ENCODE measurements at places on chromosomes 2 and 18.

- DNase-seq, result no peak
Measured at GRCh38 chr2:43251171-43251731, 24.8 kb upstream of the ZFP36L2 start.

- DNase-seq, result no peak
Measured at GRCh38 chr2:239275847-239276831, 124.7 kb downstream of the HDAC4 start.

DNA sequence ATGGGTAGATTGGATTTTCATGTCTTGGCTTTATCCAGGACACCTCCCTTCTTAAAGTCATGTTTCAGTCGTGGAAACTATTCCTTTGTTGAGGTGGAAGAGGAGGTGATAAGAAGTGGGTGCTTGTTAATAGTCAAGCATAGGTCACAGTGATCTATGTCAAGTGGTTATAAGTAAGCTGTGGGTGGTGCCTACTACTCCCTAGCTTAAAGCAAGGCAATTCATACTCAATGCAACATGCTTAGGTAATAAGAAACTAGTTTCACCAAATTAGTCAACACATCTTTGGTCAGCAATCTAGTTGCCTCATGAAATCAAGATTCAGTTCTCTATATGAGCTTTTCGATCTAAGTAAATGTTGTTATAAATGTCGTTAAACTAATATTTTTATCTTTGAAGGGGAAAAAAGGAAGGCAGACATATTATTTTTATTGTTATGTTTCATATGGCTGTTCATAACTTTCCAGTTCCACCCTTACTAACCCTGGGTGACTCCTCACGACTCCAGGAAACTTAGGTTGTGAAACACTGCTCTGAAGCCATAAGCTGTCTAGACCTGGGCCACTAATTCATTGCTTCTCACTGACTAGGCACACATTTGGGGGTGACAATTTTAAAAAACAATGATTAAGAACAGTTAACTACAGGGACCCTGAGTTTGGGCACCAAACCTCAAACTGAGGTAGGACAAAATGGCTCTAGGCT is 5.8 kb upstream of the ABCB11 start:
- DNase-seq, result no peak

DNA sequence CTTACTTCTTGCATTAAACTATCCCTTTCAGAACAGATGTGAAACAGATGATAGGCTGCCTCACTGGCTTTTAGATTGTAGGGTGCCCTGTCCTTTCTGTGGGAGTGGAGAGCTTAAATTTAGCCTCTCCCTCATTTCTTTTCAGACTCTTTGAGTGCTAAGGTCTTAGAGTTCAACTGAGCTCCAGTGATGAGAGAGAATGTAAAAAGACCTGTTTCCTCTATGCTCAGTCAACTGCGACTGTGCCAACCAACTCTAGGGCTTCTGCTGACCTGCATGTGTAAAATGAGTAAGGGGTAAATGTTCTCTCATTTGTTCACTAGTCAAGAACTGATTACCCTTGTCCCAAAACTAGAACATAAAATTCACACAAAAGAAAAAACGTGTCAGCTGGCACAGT is 104.8 kb upstream of the TGFA start:
- DNase-seq, result no peak

DNA sequence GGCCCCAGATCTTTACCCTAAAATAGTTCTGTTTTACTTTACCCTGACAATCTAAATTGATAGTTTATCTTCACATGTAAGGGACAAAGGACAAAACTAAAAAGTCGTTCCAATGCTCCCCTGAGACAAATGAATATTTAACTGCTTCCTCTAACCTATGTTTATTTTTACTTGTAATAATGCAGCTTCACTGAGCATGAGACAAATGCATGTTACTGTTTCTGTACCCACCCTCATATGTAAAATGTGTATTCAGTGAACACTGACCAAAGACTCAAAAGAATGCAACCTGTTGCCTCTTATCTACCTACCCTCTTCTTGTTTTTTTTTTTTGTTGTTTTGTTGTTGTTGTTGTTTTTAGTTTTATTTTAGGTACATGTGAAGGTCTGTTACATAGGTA is 1570.9 kb upstream of the SLC39A10 start:
- DNase-seq, result no peak

- no peak for DNase-seq
Measured at GRCh38 chr2:43227830-43228281, 1.4 kb upstream of the ZFP36L2 start.

GRCh38 chr2:121442889-121443288 is 87.8 kb upstream of the RNU4ATAC start:
- no peak for DNase-seq

- DNase-seq, result no peak
Measured at GRCh38 chr2:225004597-225004996, 37.7 kb downstream of the DOCK10 start.

DNA sequence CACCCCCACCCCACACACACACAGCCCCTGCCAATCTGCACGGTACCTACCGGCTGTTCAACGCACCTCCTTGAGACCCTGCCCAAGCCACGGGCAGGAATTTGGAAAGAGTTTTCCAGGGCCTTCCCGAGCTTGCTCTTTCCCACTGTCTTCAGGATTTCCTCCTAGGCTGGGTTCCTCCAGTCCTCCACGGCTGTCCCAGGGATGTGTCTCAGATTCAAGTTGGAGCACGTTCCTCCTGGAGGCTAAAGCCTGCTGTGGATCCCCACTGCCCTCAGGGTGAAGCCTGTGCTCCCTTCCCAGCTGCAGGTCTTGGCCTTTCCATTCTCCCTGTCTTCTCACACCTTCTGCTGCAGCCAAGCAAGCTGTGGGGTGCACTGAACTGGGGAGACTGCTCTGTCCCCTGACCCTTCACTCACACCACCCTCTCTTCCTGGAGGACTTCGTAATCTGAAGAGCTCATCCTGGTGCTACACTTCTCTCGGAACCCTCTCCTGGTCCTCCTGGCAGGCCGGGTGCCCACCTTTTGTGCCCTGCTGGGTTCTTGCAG is 54.9 kb upstream of the HS6ST1 start:
- no peak for DNase-seq

GRCh38 chr2:237625216-237625705 is 2.1 kb upstream of the LRRFIP1 start:
- DNase-seq, result no peak

- DNase-seq, result no peak
Measured at GRCh38 chr2:103268841-103269498, 507.1 kb downstream of the TMEM182 start.

DNA sequence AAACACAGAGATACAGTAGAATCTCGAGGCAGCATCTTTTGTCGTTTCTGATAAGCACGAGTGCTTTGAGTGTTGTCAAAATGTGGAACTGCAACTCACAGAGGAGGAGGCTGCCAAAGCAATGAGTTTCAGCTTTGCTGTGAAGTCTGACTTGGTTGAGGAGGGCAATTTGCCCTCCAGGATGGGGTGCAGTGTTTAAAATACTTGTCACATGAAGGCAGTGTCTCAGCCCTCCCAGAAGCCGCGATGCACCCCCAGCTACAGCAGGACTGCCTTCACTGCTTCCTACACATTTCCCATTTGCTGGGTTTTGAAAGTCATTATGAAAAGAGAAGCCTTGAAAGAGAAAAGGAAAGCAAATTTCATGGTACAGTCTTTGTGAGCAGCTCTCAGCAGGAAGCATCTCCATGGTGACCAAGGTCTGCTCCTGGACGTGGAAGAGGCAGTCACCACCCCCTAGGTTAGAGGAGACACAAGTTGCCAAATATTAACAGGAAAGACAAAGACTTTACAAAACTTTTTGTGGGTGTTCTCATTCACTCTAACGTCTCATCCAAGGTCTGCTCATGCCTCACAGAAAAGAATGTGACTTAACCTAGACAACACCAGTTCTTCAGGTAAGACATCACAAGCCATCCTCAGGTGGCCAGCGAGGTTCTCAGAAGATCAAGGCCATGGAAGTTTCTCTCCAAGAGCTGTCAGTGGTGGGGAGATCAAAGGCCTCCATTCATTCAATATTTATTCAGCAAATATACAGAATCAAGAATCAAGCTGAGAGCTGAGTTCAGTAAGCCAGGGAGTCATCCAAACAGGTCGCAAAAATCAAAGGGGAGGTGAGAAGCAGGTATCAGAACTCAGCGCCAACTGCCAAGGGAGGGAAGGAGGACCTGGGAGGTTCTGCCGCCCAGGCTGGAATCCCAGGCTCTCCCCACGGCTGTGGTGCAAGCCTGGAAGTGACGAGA is 476.0 kb downstream of the EIPR1 start:
- DNase-seq, result no peak

DNA sequence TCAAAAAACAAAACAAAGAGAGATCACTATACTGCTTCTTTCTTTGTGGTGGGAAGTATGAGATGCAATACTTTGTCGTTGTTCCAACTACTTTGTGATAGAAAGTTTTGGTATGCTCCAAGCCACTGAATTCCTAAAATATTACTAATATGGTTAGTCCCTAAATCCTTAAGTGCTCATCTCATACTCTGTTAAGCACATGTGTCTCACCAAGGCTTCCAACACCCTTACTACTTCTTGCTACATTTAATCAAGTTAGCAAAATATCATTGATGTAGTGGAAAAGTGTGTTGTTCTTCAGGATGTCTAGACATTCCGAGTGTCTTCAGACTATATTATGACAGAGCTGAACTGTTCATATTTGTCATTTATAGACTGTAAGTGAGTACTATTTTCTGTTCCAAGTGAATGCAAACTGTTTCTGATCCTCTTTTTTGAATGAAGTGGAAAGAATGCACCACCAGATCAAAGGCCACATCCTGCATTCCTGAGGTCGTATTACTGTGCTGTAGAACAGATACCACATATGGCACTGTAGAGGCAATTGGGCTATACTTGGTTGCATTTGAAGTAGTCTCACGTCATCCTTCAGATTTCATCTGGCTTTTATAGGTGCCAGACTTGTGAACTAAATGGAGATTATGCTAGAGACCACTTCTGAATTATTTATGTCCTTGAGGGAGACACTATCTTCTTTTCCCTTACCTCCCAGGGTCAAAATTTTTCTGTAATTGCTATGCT is 298.4 kb upstream of the ZNF521 start:
- DNase-seq, result no peak

DNA sequence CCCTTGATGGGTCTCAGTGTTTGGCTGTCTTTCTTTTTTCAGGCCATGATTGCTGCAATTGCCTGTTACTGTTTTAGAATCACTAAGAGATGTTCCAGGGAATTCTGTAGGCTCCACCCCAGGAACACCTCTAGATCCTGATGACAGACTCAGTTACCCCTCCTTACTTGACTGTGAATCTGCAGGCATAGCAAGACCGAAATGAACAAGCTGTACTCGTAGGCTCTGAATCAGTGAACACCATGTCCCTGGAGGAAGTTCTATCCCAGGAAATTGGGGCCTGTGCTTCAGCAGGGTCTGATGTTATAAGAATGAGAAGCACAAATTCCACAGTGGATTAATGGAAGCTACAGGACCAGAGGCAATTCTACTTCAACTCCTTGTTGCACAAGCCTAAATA is 148.6 kb downstream of the COPS8 start:
- no peak for DNase-seq

DNA sequence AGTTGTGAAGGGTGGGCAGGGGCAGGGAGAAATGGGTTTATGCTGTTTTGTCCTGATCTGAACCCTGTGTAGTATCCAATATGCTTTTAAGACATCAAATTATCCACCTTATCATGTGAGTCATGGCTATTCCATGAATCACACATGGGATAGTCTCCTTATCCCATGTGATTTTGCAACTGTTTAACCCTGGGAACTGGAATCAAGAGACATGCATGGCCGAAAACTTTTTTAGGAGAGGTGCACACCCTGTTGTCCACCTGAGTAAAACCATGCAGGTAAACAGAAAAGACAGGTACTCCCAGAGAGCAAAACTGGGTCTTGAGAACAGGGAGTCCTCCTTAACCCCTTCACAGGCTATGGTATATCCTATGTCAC is 490.6 kb upstream of the HS6ST1 start:
- no peak for DNase-seq

GRCh38 chr18:22678486-22678885 is 254.6 kb upstream of the RBBP8 start:
- no peak for DNase-seq

DNA sequence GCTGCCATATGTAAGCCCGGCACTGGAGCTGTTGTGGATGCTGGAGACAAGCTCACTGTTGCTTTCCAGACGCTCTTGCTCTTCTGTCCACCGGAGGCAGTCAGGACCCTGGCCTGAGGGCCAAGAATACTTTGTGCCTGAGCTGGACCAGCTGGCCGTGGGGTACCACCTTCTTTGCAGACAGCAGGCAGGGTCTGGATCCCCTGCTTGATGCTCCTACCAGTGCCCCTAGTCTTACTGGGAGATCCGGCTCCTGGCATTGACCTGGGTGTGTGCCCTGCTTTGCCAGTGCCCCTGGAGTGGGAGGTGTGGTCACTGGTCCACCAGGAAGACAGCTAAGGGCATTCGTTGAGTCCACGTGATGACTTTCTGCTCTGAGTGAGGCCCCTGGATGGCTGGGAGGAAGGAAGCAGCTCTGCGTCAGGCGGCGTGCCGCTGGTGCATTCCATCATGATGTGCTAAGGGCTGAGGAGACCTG is 59.3 kb downstream of the LRRFIP1 start:
- no peak for DNase-seq

- no peak for DNase-seq
Measured at GRCh38 chr18:79121746-79122474, 52.7 kb downstream of the ATP9B start.

- DNase-seq, result no peak
Measured at GRCh38 chr2:38815936-38816335, 37.9 kb downstream of the GEMIN6 start.

GRCh38 chr2:214504599-214505376 is 93.9 kb downstream of the VWC2L start:
- no peak for DNase-seq

DNA sequence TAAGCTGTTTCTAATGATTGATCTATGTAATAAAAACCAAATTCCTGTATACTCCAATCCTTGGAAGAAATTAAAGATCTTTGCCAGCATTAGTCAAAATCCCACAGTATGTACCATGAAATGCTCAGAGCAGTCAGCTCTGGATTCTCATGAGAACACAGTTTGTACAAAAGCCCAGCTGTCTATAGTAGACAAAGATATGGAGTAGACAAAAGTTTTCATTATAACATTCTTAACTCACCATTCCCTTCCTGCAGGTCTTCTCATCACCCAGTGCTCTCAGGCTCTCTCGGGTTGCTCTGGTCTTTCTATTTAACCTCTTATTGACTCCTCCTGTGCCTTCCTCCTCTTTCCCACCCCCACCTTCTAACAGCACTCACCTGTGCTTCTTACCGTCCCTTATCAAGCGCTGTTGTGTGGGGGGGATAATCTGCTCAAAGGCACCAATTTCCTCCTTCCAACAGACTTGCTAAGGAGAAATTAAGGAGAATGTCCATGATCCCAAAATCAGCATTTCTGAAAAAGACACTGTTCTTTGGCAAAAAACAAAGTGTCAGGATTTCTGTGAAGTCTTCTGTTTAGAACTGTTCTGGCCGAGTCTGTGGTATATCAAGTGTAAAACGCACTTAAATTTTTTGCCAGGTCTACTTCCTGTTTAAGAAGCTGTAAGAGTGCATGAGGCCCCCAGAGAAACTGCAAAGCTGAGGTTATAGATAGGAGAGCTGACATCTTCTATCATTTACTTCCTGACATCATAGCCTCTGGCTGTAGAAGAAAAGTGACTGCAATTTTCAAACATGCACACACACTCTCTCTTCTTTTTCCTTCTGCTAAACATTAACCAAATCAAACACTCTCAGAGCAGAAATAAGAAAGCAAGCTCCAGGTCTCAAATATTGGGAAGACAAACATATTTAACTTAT is 144.1 kb downstream of the EVA1A start:
- DNase-seq, result no peak

Data from stimulated activated CD4-positive, alpha-beta T cell treated with anti-CD3 and anti-CD28 coated beads, TNF-alpha, amount 100 ng/mL, for 1 hour (primary cell).